ENCODE measurements at places on chromosomes 16 and 17.

DNA sequence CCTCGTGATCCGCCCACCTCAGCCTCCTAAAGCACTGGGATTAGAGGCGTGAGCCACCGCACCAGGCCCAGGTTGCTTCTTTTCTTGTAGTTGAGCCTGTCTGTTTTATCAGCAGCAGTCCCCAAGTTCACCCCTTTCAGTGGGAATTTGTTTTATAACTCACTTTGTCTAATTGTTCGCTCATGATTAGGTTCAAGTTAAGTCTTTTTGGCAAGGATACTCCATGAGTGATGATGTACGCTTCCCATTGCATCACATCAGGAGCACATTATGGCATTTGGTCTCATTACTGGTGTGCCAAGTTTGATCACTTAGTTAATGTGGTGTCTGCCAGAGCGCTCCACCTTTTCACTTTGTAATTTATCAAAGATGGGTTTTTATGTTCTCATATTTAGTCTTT lies 14.4 kb upstream of the GJD3 start:
- no peak for DNase-seq

DNA sequence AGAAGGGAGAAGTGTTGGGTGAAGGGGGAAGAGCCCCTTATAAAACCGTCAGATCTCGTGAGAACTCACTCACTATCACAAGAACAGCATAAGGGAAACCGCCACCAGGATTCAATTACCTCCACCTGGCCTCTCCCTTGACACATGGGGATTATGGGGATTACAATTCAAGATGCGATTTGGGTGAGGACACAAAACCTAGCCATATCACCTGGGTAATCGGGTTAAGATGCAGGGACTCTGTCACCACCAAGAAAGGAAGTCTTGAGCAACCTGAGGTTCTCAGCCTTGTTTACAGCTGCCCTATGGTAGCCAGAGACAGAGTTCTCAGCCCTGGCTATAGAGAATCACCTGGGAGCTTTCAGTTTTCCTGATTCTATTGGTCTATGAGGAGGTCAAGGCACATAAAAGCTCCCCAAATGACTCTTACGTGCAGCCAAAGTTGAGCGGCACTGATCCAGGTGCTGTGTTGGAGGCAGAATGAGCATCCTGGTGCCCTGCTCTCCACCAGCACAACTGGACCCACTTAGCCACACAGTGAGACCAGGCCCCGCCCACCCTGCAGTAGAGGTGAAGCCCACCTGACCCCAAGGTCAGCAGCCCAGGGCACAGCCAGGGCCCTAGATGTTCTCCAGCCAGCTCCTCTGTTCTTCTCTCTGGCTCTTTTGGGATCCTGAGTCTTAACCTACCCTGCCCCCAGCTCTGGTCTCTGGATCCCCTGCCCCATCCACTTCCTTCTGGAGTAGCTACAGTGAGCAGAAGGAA lies 138.5 kb upstream of the CDH5 start:
- no peak for DNase-seq

DNA sequence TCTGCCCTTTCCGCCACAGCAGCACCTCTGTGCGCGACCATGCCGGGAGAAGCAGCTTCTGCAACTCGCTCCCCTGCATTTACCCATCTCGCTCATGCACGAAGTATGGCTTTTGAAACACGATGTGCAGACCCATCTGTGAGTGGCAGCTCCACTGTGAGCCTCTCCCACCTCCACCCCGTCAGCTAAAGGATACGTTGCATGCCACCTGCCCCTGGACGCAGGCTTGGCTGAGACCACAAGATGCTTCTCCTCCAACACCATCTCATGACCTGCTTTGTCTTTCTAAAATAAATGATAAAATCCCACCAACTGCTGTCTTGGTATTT lies 100.9 kb downstream of the ZNF778 start:
- DNase-seq = no peak

DNA sequence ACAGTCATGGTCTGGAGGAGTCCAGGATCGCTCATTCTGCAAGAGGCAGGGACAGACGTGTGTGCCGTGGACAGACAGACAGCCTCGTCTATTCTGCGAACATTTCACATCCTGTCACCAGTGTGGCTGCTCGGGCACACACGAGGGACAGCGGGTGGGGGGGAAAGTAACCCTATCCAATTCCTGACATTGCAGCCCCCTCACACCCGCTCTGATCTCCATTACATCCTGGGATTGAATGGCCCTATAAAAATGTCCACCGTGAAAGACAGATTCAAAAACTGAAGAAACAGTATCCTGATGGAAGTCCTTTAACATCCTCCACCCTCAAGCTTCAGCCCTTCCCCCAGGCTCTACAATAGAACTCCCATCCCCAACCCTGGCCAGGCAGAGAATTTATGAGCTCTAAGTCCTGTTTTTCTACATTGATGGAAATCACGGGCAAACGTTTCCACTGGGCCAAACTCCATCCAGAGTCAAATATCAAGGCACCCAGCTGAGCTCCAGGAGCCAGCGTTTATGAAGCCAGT lies 39.4 kb downstream of the HS3ST3A1 start:
- DNase-seq = no peak

DNA sequence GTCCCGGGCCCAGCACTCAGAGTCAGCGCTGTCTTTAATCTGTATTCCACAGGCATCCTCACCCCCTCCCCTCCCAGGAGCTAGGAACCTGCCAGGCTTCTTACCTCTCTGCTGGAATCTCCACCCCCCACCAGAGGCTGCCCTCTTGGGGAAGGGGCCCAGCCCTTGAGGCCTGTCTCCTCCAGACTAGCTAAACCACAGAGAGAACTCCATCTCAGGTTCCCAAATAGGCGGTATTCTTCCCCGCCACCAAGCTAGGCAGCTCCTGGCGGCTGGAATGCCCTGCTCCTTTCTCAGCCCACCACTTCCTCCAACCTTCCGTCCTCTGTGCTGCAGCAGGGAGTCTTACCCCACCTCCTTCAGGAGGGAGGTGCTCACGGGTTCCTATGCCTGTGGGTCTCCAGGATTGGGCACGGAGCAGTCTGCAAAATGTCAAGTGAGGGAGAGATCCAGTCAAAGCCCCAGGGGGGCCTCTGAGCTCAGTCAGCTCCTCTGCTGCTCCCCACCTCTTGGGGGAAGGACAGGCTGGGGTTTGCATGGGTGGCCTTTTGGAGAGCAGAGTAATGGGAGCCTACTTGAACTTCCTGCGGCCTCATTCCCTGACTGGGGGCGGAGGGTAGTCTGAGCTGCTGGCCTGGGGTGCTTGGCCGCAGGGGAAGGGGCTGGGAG lies 55.7 kb downstream of the SREBF1 start:
- no peak for DNase-seq

GRCh38 chr16:84791088-84791487 lies 28.7 kb upstream of the CRISPLD2 start:
- DNase-seq = no peak

DNA sequence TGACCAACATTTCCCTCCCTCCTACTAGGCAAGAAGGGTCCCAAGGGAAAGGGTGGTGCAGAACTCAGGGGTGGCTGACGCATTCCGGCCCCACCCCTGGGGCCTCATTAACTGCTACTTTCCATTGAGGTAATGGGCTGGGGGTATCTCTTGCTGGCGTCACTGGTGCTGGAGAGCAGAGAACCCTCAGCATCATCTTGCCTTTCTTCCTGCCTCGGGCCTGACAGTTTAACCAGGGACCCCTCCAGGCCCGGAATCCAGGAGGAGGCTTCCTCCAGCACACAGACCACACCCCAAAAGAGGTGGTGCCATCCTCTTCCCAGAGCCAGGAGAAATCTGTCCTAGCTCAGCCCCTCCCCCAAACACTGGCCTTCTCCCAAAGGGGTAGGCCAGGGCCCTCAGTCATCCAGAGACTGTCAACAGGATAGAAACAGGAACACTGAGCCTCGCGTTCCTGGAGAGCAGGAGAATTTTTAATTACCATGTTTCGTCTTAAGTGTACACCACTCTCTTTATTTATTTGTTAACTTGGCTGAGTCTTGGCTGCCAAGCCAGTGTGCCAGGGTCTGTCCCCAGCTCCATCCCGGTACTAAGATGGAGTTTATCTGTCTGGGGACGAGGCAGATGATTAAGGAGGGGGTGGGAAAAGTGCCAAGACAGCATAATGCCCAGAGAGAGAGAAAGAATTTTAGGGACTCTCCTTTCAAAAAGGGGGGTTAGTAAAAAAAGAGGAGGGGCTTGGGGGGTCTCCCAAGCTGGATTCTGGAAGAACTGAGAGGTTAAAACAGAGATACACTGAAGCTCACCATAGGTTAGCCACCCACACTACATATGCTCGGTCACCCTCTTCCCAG lies 5.1 kb downstream of the ETV4 start:
- no peak for DNase-seq

GRCh38 chr17:37506678-37507077 lies 17.0 kb downstream of the DUSP14 start:
- DNase-seq = peak; percentile 40

Data from AG20443 (cell line).